Stimulated activated CD4-positive, alpha-beta T cell treated with anti-CD3 and anti-CD28 coated beads, Interleukin-12 subunit alpha, Interleukin-12 subunit beta, amount 100 ng/mL, for 4 hours (primary cell): ENCODE measurements at places on chromosomes 7 and 10.

GRCh38 chr10:93458821-93459257, 23.3 kb downstream of the MYOF start:
- no peak for DNase-seq

GRCh38 chr7:6367701-6368211, 80.0 kb downstream of the DAGLB start:
- no peak for DNase-seq

- no peak for DNase-seq
Observed at GRCh38 chr7:1720326-1720725, 50.2 kb downstream of the ELFN1 start.

GRCh38 chr10:75110006-75110632, 1.3 kb upstream of the SAMD8 start:
- no peak for DNase-seq

DNA sequence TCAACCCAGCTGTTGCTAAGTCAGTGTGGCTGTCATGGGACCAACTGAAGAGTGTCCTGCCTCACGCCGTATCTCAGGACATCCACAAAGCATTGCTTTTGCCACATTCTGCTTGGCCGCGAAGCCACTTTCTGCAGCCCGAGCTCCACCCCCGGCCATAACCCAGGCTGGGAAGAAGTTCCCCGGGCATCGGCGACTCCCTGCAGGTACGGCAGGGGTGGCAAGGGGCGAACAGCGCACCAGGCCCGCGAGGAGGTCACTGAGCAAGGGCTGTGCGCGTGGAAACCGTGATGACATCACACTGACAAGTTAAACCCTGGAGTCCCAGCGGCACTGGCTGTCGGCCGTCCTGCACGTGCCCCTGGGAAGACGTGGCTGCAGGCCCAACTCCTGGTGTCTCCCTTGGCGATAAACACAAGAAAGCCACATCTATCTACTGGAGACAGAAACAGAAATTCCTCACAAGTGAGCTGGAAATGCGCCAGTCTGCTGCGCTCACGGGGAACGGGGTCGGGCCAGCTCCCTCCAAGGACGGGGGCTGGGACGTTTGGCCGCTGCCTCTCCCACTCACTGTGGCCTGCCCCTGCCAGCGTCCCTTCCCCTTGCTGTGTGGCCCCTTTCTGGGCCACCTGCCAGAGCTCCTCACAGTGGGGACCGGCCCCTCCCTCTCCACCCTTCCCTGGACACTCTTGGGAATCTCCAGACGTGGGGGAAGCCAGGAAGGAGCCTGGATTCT, 326.3 kb downstream of the DNAJB6 start:
- no peak for DNase-seq

DNA sequence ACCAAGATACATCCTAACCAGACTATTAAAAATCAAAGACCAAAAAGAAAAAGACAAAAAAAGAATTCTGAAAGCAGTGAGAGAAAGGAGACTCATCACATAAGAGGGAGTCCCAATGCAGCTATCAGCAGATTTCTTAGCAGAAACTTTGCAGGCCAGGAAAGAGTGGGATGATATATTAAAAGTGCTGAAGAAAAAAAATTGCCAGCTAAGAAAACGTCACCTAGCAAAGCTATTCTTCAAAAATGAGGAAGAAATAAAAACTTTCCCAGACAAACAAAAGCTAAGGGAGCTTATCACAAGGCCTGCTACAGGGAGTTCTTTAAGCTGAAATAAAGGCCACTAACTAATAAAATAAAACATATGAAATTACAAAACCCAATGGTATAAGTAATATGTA, 40.5 kb upstream of the CDK6 start:
- DNase-seq: no peak

- no peak for DNase-seq
Observed at GRCh38 chr7:105218939-105219770, 169.6 kb downstream of the SRPK2 start.

- no peak for DNase-seq
Observed at GRCh38 chr10:129593953-129594352, 126.9 kb downstream of the MGMT start.

- no peak for DNase-seq
Observed at GRCh38 chr7:31602041-31602625, 84.9 kb upstream of the PPP1R17 start.

- DNase-seq: no peak
Observed at GRCh38 chr7:131040467-131040932, 287.2 kb upstream of the MKLN1 start.

- no peak for DNase-seq
Observed at GRCh38 chr7:7751243-7752092, 33.1 kb upstream of the RPA3 start.

DNA sequence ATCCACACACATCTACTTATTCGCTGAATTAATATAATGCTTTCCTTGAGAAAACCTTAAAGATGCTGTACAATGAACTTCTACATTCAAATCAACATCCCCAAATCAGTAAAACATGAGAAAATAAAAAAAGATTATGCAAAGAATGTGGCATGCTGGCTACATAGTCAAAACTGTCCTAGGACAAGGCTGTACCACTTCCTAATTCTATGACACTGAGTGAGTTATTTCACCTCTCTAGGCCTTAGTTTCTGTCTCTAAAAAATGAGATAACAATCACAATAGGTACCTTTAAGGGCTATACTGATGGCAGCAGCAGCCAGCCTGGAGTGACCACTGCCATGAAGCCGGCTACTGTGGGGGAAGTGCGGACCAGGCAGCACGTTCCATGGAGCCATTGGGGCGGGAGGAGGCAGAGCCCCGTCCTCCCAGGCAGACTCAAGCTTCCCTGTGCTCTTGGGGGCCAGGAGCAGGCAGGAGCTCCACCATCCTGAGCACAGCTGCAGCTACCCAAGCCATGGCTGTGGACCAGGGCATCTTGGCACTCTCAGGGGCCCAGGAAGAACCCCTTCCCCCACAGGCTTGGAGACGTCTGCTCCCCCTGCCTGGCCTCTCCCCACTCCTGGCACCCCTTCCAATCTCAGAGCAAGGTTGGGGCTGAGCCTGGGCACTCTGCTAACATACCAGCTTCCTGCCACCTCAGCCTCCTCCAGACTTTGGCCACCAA, 110.2 kb downstream of the ELAPOR2 start:
- DNase-seq: no peak

DNA sequence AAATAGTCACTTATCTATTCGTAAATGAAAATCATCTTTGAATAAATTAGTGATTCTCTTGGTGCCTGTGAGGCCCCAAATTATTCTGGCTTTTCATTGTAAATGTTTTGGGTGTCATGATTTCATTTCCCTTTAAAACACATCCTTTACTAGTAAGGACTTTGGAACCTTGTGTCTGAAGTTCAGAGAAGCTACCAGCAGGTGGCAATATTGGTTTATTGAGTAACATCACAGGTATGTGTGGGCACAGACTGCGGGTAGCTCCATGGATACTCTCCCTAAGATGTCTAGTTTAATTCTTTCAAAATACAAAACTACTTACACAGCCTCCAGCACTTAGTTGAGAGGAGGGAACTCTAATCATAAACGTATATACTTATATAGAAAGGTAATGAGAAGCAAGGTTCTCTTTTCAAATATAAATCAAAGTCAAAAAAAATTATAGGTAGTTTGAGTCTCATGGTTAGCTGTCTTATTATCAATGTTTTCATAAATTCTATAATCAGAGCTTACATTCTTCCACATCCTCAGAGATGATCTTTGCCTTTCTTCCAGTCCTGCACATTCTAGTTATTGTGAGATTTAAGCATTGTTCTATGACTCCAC, 449.6 kb downstream of the GRM8 start:
- no peak for DNase-seq

GRCh38 chr7:41415471-41416207, 287.3 kb downstream of the INHBA start:
- DNase-seq: no peak

GRCh38 chr10:127142856-127143255, 53.5 kb downstream of the INSYN2A start:
- DNase-seq: no peak

GRCh38 chr10:119189811-119190282, 11.2 kb upstream of the PRDX3 start:
- DNase-seq: no peak

GRCh38 chr10:120541984-120542383, 85.0 kb downstream of the PLPP4 start:
- DNase-seq: no peak

DNA sequence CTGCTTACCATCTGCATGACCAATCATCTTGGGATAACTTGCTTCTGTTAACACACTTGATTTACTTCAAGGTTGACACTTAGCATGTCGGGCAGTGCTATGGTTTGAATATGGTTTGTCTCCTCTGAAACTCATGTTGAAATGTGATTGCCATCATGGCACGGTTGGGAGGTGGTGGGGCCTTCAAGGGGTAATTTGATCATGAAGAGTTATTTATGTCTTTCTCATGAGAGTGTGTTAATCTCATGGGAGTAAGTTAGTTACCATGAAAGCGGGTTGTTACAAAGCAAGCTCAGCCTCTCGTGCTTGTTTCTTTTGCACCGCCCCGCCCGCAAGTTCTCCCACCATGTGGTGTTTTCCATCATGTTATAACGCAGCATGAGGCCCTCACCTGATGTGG, 163.6 kb downstream of the DOCK4 start:
- no peak for DNase-seq

DNA sequence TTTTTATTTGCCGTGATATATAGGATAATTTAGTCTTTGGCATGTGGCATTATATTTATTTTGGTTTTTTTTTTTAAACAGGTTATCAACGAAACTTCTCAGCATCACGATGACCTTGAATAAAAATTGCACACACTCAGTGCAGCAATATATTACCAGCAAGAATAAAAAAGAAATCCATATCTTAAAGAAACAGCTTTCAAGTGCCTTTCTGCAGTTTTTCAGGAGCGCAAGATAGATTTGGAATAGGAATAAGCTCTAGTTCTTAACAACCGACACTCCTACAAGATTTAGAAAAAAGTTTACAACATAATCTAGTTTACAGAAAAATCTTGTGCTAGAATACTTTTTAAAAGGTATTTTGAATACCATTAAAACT, 9.1 kb downstream of the VIM start:
- no peak for DNase-seq

GRCh38 chr7:73341877-73342276, 13.9 kb downstream of the FKBP6 start:
- DNase-seq: no peak

DNA sequence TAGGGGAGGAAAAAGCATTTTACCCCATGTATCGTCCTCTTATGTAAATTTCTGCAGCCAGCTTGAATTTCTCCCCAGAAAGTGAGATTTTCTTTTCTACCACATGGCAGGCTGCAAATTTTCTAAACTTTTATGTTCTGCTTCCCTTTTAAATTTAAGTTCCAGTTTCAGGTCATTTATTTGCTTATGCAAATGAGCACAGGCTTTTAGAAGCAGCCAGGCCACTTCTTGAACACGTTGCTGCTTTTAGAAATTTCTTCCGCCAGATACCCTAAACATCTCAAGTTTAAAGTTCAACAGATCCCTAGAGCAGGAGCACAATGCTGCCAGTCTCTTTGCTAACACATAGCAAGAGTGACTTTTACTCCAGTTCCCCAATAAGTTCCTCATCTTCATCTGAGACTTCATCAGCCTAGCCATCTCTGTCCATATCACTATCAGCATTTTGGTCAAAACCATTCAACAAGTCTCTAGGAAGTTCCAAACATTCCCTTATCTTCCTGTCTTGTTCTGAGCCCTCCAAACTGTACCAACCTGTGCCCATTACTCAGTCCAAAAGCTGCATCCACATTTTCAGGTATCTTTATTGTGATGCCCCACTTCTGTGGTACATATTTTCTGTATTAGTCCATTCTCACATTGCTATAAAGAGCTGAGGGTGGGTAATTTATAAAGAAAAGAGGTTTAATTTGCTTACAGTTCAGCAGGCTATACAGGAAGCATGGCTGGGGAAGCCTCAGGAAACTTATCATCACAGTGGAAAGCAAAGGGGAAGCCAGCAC, 16.3 kb downstream of the EZH2 start:
- no peak for DNase-seq

DNA sequence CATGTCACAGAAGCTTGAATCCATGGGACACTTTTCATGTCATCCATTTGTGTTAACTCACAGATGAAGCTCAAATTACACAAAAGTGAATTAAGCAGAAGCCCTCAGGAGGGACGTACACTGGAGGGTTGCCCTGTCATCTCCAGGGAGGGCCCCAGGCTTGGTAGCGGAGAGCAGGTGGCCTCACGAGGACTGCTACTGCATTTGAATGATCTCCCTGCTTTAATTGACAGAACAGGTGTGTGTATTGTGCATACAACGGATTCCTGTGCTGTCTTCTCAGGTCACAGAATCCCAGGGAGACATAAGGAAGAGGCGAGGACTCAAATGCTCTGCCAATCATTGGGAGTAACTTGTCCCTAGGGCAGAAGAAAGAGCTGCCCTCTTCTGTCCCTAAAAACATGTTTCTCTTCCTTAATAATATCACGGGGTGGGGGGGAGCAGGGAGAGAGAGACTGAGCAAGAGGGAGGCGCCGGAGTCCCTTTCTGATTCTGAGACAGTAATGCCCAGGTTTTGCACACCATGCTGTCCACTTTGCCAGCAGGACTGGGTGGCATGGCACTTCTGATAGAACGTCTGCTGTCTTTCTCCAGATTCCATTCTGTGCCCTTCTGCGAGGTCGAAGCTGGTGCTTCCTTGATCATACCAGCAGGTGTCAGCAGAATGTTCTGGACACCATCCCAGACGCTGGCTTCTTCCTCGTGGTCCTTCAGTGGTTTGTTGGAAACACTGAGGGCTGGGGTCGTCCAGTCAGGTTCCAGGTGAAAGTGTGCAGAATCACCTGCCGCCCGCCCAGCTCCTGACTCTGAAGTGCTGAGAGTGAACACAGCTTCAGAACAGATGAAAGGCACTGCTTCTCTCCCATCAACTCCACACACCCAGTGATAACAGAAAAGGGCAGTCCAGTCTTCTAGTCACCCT, 26.2 kb upstream of the RASGEF1A start:
- peak; percentile 41 for DNase-seq

GRCh38 chr10:114604357-114605130, 53.5 kb downstream of the ABLIM1 start:
- no peak for DNase-seq

- DNase-seq: no peak
Observed at GRCh38 chr7:101951757-101952156, 134.3 kb downstream of the CUX1 start.

DNA sequence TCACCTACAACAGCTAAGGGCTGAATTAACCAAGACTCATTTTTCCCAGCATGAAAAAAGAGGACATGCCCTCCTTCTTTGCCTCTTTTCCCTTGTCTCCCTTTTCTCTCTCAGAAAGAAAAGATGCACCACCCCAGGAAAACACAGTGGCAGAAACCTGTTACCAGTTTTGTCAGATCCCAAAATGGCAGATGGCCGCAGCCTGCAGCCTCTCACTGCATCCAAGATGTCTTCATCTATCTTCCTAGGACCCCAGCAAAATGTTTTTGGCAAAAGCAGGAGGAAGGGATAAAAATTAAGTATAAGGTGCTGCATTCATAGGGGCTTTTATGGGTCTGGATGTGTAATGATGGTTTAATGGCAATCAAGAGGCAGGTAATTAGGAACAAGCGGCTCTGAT, 266.6 kb upstream of the NPVF start:
- no peak for DNase-seq

DNA sequence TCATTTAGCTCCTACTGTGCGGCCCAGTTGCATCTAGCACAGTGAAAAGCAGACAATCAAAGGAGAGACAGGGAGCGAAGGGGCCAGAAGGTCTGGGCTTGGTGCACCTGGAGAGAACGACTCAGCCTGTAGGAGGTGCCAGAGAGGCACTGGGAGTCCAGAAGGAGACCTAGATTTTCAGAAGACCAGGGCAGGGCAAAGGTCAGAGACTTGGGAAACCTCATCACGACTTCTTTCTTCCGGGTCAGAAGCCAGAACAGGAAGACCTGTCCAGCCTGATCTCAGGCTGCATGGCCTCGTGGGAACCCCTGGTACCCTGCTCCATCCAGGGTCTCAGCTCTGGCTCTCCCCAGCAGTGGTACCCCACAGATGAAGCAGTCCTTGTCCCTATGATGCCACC, 5.2 kb downstream of the AGAP3 start:
- no peak for DNase-seq
